ENCODE measurements at places on chromosomes 3 and 15.

- DNase-seq, result no peak
Measured at GRCh38 chr3:43073836-43074220, 32.1 kb downstream of the POMGNT2 start.

DNA sequence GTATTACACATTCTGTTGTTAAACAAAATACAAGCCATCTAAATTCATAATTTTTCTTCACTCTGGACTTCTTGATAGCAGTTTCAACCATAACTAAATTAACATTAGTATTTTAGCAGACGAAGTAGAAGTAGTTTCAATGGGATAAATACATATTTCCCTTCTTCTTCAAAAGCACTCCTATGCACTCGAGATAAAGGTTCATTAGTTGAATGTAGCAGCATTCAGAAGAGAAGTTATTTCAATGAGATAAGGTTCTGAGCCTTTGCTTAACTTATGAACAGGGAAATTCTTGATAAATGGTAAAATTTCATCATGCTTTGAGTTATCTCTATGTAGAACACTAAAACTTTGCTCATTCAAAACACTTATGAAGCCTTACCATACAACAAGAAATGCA, 11.8 kb downstream of the TM4SF18 start:
- no peak for DNase-seq

DNA sequence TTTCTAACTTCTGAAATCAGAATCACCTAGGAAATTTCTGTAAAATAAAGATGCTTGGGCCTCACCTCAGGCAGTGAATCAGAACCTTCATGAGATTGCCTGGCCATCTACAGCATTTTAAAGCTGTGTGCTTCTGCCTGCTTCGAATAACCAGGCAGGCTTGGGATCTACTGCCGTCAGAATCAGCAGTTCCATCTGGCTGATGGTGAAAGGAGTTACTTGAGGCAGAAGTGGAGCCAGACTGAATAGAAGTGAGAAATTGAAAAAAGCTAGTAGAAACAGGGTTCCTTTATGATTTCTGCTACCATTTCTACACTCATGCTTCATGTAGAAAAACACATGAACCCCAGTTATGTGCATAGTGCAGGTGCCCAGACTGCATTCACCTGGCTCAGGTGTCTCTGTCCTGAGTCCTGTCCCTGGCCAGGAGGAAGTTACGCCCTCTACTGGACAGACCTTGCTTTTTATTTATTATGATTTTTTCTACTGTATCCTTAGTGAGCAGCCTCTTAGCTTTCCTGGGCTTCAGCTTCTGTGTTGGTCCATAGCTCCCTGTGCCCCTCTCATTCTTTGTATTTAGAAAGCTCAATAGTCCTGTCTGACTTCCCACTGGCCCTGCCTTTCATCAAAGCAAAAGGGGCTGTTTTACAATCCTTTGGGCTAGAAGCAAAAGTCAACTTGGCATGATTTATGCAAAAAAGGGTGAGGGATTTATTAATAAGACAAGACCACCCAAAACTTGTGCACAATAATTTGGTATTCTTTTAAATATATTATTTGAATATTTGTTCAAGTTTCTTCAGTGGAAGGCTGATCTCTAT, 200.8 kb upstream of the GOLGA6L4 start:
- DNase-seq, result no peak

DNA sequence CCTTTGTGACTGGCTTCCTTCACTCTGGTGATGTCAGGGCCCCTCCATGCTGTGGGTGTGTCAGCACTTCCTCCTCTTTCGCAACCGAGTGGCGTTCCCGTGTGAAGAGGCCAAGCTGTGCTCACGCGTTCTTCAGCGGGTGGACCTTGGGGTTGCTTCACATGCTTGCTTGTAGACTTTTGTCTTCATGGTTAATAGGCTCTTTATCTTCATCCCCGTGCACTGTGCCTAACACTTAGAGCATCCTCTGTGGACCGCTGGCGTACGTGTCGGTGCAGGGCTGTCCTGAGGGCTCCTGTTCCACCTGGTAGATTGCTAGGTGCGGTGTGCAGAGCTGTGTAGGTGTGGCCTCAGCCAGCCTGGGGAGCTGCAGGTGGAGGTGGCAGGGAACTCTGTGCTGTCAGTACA, 182.3 kb downstream of the OR4M2 start:
- DNase-seq, result no peak

- DNase-seq, result no peak
Measured at GRCh38 chr3:129917423-129918007, 24.0 kb upstream of the TMCC1 start.

DNA sequence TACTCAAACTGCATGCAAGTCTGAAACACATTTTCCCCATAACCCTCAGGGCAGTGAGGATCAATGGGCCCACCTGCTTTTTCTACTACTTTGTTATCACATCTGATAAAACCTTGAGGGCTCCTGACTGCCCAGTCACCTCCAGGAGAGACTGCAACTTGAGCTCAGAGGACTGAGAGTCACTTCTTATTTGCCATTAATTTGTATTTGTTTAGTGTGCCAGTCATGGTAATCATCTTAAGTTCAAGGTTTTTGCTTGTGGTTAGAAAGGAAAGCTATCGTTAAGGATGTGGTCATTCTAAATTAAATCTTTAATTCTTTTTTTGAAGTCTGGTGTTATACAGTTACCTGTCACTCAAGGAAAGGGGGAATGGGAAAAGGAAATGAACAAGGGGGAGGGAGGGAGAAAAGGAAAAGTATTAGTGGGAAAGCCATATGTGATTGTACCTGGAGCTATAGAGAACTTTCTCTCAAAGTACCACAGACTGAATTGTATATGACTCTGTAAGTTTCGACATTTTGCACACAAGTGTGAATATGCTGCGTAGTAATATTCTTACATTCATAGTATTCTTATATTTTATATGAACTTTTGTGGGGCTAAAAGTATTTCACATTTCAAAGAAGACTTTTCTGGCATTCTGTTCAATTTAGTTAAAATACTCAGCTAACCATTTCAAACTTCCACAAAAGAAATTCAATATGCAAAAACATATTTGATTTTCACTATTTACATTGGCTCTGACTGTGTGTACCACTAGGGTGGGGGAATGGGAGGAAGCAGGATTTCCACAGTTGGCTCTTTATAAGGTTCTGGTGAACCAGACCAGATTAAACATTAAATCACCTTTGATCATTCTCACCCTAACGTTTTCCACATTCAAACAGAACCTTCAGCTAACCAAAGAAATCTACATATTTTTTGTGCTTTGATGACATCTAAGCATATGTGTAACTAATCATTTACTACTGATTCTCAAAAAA, 166.5 kb upstream of the ATP11B start:
- no peak for DNase-seq

- DNase-seq, result no peak
Measured at GRCh38 chr15:51798281-51798680, 31.2 kb upstream of the TMOD3 start.

DNA sequence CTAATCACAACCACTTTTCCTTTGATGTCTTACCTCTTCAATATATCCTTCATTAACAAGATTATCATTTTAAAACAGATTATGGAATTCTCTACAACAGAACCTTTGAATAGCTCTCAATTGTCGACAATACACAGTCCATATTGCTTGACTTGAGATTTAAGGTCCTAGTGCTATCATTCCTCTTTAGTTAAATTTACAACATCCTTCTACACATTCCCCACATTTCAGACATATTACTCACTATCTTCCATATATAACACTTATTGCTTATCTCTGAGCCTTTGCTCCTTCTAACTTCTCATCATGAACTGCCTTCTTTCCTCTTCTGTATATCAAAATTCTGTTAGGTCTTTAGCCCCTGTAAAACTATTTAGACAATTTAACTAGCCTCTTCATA, 247.0 kb downstream of the STXBP5L start:
- DNase-seq, result no peak

- DNase-seq, result no peak
Measured at GRCh38 chr3:180657094-180657493, 22.2 kb downstream of the CCDC39 start.

Measured in NK-92 treated with Interleukin-12 subunit alpha and Interleukin-12 subunit beta, amount 100 ng/mL, for 24 hours (cell line).